ENCODE measurements at places on chromosomes 16 and 17.

DNA sequence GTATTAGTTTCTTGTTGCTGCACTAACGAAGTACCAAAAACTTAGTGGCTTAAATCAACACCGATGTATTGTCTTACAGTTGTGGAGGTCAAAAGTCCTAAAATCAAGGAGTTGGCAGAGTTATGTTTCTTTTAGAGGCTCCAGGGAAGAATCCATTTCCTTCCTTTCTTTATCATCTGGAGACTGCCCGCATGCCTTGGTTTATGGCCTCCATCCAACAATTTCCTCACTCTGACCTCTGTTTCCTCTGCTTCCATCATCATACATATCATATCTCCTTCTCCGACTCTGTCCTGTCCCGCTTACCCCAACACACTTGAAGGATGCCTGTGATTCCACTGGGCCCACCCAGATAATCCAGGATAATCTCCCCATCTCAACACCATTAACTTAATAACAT lies 627.8 kb downstream of the KCNJ2 start:
- DNase-seq = no peak

GRCh38 chr16:19809121-19809635 lies 75.5 kb downstream of the GPRC5B start:
- no peak for DNase-seq

DNA sequence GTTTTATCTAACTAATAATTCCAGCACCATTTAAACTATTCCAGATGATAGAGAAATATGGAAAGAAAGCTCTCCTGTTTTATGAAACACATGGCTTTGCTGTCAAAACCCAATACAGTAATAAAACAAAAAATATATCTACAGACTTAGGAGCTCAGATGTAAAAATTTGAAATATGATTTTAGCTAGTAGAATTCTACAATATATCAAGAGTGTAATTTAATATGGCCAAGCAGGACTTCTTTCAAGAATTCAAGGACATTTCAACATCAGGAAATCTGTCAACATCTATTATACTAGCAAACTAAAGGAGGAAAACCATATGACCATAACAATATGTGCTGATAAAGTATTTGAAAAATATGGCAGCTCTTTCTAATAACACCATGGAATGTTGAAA lies 57.5 kb downstream of the CCDC182 start:
- no peak for DNase-seq

DNA sequence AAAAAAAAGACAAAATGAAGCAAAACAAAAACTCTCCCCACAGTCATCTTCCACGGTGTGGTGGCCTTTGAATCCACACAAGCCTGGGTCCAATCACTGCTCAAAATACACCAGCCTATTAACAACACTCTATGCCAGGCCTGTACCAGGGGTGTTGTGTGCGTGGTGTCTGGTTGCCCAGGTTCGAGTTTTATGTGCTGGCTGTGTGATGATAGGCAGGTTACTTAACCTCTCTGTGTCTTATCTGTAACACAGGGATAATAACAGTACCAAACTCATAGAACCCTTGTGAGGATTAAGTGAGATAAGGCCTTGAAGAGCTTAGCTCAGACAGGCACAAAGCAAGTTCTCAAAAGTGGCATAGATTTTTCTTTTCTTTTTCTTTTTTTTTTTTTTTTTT lies 235.2 kb downstream of the PARN start:
- no peak for DNase-seq

DNA sequence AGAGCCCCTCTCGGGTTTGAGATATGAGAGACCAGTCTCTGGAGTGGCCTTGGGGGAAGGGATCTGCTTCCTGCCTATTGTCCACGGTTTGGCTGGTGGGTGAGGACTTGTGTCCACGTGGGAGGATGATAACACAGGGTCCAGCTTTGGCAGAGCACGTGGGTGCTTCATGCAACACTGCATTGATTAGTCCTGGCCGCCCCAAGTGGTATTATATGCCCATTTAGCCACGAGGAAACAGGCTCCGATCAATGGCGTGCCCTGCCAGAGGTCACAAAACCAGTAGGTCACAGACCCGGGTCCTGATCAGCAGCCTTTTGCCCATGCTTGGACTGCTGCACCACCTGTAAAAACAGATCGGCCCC lies 141.6 kb downstream of the RGS9 start:
- DNase-seq = peak; percentile 17
